OCI-M1 (cell line): ENCODE measurements at places on chromosomes 6 and 20.

GRCh38 chr20:16744178-16744807 is 3.9 kb upstream of the OTOR start:
- no peak for DNase-seq

- DNase-seq = no peak
Measured at GRCh38 chr6:111809264-111809663, 64.0 kb downstream of the FYN start.

DNA sequence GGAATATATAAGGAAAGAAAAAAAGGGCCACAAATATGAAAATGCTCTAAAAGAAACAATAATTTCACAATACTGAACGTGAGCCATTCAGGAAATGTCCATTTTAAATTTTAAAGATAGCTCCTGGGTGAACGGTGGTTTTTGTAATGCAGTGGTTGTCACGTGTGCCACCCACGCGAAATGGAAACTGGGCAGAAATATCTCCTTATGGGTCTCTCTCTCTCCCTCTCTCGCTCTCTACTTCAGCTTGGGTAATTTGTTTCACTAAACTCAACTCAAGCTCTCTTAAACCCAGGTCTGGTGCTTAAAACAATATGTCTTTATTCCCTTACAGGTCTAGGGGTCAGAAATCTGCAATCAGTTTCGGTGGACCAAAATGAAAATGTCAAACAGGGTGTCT is 150.8 kb downstream of the OR2B2 start:
- DNase-seq = peak; percentile 37

DNA sequence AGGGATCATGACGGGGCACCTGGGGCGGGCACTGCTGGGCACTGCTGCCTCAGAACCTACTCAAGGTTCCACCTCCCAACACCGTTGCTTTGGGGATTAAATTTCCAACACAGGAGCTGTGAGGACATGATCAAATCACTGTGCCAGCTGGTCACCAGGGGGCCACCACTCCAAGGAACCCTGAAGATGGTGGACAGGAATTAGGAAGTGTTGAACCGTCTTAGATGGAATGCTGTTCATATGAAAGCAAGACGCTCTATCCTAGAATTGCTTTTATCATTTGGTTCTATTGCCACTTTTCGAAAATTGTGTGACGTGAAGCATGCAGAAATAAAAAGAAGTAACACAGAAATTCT is 140.3 kb downstream of the DLL1 start:
- DNase-seq = no peak

DNA sequence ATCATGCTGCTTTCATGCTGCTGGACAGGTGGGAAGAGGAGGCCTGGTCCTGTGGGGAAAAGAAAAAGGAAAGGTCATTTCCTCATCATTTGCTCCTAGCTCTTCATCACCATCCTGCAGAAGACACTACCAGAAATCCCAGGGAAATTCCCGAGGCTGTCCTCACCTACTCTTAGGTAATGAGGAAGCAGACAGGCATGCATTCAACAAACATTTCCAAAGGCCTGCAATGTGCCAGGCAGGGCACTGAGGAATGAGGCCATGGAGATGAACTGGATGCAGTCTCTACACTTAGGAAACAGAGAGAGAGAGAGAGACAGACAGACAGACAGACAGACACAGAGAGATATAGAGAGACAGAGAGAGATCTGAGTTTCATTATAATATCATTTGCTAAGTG is 83.0 kb upstream of the MRPS10 start:
- no peak for DNase-seq

GRCh38 chr6:163285691-163286090 is 128.8 kb upstream of the QKI start:
- DNase-seq = no peak

- DNase-seq = peak; percentile 46
Measured at GRCh38 chr6:83313882-83314281, 117.0 kb downstream of the ME1 start.

GRCh38 chr6:123380257-123380656 is 256.5 kb downstream of the TRDN start:
- DNase-seq = peak; percentile 95

GRCh38 chr6:112660626-112661025 is 313.5 kb downstream of the RFPL4B start:
- DNase-seq = no peak

DNA sequence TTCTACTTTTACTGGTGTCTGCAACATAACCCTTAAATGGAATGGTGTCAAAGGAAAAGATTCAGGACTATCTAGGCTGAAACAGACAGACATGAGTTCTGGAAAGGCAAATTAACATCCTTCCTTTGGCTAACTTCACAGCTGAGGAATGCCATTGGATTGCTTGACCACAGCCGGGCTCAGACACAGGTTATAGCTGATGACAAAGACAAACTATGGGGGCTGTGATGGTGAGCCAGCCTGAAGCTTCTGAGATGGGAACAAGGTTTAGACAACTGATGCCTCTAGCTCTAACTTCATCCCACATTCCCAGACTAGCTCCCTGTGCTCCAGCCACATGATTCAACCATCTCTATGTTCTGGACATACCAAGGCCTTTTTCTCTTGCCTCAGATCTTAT is 15.3 kb downstream of the POLR1C start:
- no peak for DNase-seq

- peak; percentile 48 for DNase-seq
Measured at GRCh38 chr6:160238761-160239751, 19.6 kb downstream of the SLC22A2 start.

DNA sequence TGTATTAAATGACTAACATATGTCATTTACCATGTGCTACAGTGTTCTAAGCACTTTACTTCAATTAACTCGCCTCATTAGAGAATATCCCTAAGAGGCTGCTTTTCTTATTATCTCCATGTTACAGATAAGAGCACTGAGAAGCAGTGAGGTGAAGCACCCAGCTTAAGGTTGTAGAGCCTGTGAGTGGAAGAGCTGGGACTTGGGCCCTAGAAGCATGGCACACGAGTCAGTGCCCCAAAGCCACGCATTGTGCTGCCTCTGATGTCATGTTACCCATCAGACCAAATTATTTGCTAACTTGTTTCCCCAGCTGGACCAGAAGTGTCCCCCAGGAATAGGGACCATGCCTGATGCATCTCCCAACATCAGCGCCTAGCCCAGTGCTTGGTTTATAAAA is 34.1 kb downstream of the POFUT1 start:
- no peak for DNase-seq

DNA sequence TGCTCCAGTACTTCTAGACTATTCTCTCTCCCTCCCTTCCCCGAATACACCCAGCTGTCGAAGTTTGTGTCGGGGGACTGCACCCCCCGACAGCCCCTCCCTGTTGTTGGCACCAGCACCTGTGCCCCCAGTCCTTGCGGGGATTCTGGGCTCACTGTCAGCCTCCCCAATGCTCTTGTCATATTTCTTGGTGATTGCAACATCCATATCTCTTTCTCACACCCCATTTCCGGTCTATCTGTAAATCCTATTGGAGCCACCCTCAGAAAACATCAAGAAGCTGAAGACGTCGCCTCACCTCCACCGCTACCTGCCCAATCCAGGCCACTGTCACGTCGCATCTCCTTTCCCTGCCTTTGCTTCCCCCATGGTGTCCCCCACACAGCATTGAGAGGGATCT is 32.6 kb upstream of the VSTM2L start:
- DNase-seq = no peak

- DNase-seq = no peak
Measured at GRCh38 chr6:134363323-134364039, 45.6 kb upstream of the SGK1 start.

DNA sequence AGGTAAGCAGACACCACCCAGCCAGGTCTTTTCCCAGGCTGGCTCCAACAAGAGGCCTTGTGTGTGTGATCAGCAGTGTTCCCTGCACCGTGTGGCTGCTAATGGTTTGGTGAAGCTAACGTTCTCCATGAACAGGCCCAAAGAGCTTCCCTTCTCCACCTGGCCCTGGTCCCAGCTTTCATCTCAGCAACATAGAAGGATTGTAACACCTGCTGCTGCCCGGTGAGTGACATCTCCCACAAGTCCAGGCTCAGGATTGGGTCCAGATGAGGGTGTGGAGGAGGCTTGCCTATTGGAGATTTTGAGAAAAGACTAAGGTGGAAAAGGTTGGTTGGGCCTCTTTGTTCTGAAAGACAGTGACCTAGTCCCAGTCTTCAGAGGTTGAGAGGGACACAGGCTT is 89.6 kb downstream of the TMEM242 start:
- no peak for DNase-seq

DNA sequence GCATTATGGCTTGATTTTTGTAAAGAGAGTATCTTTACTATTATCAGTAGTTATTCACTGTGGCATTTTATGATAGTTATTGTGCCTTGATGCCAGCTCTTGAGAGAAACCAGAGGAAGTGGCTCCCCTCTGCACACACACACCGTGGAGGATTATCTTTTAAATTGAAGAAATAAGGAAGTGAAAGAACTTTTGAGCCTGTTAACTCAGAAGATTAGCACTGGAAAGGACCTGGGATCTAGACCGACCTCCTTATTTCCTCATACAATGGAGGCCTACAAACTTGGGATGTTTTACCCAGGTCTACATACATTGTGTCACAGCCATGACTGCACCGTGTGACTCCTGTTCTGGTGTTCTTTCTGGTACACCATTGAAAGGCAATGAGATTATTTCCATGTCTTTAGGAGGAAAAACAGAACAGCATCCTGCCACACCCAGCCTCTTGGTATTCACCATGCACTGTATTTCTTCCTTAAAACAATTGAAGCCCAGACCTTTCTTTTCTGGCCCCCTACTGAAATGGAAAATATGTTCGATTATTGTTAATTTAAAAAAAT is 40.6 kb downstream of the HECA start:
- peak; percentile 71 for DNase-seq

GRCh38 chr6:16624636-16625290 is 136.5 kb downstream of the ATXN1 start:
- DNase-seq = no peak

DNA sequence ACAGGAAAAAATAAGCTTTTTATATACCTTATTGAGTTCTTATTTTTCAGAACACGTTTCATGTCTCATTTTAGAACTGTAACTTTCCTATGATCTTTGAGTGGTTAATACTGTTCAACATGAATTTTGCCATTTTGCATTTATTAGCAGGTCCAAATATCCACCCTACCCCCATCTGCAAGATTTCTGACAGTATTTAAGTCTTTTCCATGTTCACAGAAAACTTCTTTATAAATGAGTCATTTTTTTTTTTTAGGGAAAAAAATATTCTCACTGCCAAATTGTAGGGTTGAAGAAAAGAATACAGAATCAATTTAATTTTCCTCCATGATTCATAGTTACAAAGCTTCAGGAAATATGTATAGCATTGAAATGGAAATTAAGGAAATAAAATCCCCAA is 101.8 kb downstream of the COL21A1 start:
- no peak for DNase-seq

GRCh38 chr6:53133961-53134360 is 14.7 kb downstream of the GCM1 start:
- no peak for DNase-seq

GRCh38 chr20:61924211-61924857 is 141.3 kb downstream of the TAF4 start:
- no peak for DNase-seq

DNA sequence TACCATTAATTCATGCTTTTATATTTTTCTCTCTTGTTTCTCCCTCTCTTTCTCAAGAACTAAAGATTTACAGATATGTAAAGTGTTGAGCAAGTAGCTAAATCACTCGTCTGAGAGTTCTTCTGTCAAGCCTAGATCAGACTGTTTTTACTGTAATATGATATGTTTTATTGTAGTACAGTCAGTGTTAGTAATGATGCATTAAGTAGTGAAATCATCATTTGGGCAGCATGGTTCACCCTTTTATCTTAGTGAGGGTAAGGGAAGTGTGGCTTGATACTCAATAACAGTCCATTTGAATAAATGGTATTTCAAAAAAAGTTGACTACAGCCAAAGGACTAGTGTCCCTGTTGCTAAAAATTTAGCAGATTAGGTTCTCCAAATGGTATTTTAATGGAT is 9.2 kb downstream of the CYB5R4 start:
- no peak for DNase-seq

GRCh38 chr6:109081026-109081425 is 13.6 kb downstream of the SESN1 start:
- DNase-seq = peak; percentile 32

- no peak for DNase-seq
Measured at GRCh38 chr6:136987526-136987925, 57.2 kb downstream of the IL20RA start.

- no peak for DNase-seq
Measured at GRCh38 chr20:19512886-19513677, 245.0 kb upstream of the RIN2 start.

- DNase-seq = no peak
Measured at GRCh38 chr6:143223895-143224294, 163.2 kb downstream of the AIG1 start.

DNA sequence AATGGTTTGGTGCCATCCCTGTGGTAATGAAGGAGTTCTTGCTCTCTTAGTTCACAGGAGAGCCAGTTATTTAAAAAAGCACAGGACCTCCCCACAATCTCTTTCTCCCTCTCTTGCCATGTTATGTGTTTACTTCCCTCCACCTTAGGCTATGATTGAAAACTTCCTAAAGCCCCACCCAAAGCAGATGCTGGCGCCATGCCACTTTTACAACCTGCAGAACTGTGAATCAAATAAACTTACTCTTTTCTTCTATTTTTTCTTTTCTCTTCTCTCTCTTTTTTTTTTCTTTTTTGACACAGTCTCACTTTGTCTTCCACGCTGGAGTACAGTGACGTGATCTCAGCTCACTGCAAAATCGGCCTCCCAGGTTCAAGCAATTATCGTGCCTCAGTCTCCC is 508.4 kb upstream of the EPHA7 start:
- DNase-seq = no peak

GRCh38 chr6:143098054-143098671 is 37.5 kb downstream of the AIG1 start:
- DNase-seq = peak; percentile 83

DNA sequence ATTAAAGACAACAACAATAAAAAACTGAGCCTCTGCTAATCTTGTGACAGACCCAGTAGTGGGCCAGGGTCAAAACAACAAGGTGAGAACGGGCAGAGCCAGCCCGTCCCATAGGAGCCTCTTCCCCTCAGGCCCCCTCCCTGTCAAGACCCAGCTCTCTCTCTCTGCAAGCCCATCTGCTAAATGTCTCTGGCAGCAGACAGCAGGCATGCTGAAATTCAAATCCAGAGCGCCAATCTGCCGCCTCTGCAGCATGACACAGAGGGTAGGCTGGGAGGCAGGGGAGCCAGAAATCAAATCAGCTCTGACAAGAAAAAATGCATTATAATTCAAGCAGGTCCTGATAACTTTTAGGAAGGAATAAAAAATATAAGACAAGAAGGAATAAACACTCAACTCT is 26.3 kb downstream of the METTL24 start:
- DNase-seq = no peak

- DNase-seq = no peak
Measured at GRCh38 chr6:120736740-120737139, 597.5 kb downstream of the TBC1D32 start.

GRCh38 chr6:100126790-100127484 is 132.9 kb upstream of the MCHR2 start:
- DNase-seq = no peak

DNA sequence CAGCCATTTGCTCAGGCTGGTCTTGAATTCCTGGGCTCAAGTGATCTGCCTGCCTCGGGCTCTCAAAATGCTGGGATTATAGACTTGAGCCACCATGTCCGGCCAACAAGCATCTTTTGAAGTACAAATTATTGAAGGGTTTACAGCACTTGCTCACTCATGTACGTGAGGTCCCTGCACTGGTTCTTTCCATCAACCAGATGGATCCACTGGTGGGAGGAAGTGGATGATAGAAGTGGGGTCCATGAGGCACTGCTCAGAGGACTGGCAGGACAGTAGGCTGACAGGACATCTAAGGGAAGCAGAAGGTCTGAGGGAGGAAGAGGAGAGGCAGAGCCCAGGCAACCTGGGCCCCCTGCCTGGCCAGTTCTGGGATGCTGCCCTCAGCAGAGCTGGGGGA is 109.2 kb upstream of the NXT1 start:
- no peak for DNase-seq
